ENCODE measurements at places on chromosomes 2 and 18. TPM values are rescaled to one million over a fixed set of nuclear protein-coding genes. Genes with fewer than 3 reads are reported as not detected.
A peak's percentile ranks its signal among the peaks of the same experiment; 100 is the strongest.

DNA sequence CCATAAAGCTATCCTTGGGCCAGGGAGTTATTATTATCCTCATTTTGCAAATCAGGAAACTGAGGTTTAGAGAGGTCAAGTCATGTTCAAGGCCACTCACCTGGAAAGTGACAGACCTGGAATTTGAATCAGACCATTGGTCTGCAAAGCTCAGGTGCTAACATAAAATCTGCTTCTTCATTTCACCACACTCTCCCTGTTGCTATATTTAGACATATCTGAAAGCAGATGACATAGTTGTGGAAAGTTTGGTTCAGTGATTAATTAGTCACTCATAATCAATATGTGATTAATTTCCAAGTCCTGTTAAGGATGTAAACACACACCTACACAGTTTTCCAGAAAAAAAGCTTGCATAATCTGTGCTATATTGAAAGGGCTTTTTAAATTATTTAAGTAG lies 57.4 kb downstream of the LINC00305 start:
- no peak for DNase-seq

- no peak for DNase-seq
Measured at GRCh38 chr2:42128721-42129486, 40.2 kb upstream of the EML4 start.

GRCh38 chr2:120254178-120254577 lies 1.5 kb downstream of the RALB start:
- peak; percentile 86 for DNase-seq

GRCh38 chr2:133829450-133830020 lies 261.3 kb upstream of the NCKAP5 start:
- no peak for DNase-seq

DNA sequence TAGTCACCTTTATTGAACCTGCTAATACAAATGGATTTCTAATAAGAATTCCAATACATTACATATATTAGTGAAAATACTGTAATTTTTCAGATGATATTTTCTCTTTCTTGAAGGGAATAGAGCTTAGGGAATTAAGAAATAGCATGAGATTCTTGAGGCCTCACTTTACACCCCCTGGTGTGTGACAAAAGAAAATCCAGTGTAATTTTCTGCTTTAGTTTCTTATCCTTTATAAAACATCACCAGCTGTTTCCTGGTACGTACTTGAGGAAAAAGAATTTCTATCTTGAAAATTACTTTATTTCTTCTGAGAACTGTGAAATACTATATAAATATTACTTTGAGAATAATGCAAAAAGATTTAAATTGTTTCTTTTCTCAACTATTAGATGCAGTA lies 71.6 kb downstream of the CLIP4 start:
- DNase-seq, result no peak

- no peak for DNase-seq
Measured at GRCh38 chr18:28015671-28016070, 161.3 kb downstream of the CDH2 start.

The G6PC2 gene
- total RNA-seq, result not detected

The RAB10 gene
- 128 TPM for total RNA-seq

The UGT1A3 gene
- total RNA-seq, result not detected

Measured in osteoblast (primary cell).